T-helper 17 cell (primary cell): ENCODE measurements at places on chromosomes 1 and 21.

DNA sequence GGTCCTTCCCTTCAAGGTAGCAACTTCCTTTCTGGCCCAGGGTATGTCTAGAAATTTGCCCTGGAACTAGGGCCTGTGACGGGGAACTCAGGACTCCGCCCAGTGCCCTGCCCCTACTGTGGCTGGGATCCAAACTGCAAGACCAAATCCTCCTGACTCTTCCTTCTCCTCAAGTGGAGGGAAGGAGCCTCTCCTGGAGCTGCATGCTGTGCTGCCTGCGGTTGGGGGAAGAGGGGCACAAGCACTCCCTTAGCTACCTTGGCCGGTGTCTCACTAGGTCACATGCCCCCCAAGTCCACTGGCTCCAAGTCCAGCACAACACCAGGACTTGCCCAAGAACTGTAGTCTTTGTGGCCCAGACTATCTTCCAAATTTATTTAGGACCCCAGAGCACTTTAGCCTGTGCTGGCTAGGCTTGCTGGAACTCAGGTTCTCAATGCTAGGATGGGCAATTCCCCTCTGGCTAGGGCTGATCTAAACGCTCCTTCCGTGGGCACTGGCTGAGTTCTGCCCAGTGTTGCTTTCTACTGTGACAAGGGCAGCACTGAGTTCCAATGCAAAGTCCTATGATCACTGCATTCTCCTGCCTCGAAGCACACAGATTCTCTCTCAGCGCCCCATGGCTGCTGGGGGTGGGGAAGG, 12.2 kb downstream of the ADSS2 start:
- H3K36me3 ChIP-seq, result peaks cover 3% of the 10 kb centered on the region
- H3K27me3 ChIP-seq, result no peaks in the 10 kb centered on the region
- no peak overlapping the region for H3K27ac ChIP-seq
- H3K4me3 ChIP-seq, result peak overlapping the region; percentile 63

- peaks cover 33% of the 10 kb centered on the region for H3K27me3 ChIP-seq
- H3K4me1 ChIP-seq, result no peaks in the 10 kb centered on the region
- no peak overlapping the region for H3K27ac ChIP-seq
- no peak overlapping the region for H3K4me3 ChIP-seq
- no peak for DNase-seq
Observed at GRCh38 chr1:110538921-110539320, 19.9 kb upstream of the KCNA10 start.

GRCh38 chr21:29350246-29350779, 51.6 kb downstream of the BACH1 start:
- H3K4me1 ChIP-seq, result peaks cover 13% of the 10 kb centered on the region
- H3K27ac ChIP-seq, result peak overlapping the region; percentile 45
- DNase-seq, result no peak

- no peak overlapping the region for H3K27ac ChIP-seq
- H3K4me3 ChIP-seq, result no peak overlapping the region
- DNase-seq, result no peak
- peaks cover 8% of the 10 kb centered on the region for H3K4me1 ChIP-seq
- H3K27me3 ChIP-seq, result no peaks in the 10 kb centered on the region
Observed at GRCh38 chr1:204571128-204571527, 54.9 kb downstream of the MDM4 start.

DNA sequence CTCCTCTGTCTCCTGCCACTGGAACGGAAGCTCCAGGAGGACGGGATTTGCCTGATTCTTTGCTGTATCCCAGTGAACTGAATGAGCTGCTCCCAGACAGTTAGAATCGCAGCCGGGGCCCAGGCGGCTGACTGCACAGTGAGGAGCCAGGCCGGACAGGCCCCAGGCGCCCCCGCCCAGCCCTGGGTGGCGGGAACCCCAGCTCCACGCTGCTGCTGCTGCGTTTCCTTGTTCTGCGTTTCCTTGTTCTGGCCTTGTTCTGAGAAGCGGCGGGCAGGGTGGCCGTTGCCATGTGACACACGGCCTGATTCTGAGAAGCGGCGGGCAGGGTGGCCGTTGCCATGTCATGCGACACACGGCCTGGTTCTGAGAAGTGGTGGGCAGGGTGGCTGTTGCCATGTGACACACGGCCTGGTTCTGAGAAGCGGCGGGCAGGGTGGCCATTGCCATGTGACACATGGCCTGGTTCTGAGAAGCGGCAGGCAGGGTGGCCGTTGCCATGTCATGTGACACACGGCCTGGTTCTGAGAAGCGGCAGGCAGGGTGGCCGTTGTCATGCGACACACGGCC, 56.2 kb downstream of the SLC37A1 start:
- H3K4me1 ChIP-seq, result peaks cover 9% of the 10 kb centered on the region
- peak; percentile 7 for DNase-seq
- no peak overlapping the region for H3K27ac ChIP-seq

DNA sequence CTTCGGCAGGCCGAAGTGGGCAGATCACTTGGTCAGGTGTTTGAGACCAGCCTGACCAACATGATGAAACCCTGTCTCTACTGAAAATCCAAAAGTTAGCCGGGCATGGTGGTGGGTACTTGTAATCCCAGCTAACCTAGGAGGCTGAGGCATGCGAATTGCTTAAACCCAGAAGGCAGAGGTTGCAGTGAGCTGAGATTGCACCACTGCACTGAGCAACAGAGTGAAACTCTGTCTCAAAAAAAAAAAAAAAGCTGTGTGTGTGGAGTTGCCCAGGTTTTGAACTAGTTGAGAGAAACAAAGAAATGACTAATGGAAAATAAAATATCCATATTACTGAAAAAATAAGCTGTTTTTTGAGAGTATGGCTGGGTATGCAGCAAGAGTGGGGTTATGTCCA, 100.2 kb downstream of the GTF2B start:
- peaks cover 11% of the 10 kb centered on the region for H3K4me1 ChIP-seq
- no peak overlapping the region for H3K27ac ChIP-seq
- no peaks in the 10 kb centered on the region for H3K27me3 ChIP-seq
- no peak for DNase-seq
- peaks cover 10% of the 10 kb centered on the region for H3K36me3 ChIP-seq
- no peak overlapping the region for H3K4me3 ChIP-seq

DNA sequence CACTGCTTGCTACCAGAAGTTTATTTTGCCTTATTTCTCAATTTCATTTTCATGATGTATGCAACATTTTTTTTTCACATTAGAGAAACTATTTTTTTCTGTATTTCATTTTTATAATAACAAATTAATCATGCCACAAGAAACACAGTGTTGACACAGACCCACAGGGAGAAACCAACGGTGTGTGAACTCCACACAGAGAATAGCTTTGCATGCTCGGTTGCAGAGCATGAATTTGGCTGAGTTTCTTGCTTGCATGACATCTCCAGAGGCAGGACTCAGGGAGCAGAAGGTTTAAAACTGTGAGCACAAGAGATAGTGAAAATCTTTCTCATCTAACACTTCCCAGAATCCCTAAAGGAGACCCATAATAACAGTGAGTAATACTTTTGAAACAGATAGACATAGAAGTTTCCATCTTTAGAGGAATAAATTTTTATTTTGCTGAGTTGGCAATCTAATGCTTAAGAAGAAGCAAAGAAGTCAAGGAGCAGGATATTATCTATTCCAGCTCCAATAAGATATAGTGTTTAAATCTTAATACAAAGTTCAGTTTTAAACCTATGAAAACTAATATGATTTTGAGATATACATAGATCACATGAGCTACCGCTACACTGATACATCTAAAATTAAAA, 890.9 kb downstream of the MRPL39 start:
- no peak overlapping the region for H3K4me3 ChIP-seq
- no peak overlapping the region for H3K27ac ChIP-seq
- no peaks in the 10 kb centered on the region for H3K27me3 ChIP-seq
- no peaks in the 10 kb centered on the region for H3K4me1 ChIP-seq
- DNase-seq, result no peak

- no peaks in the 10 kb centered on the region for H3K36me3 ChIP-seq
- no peak overlapping the region for H3K4me3 ChIP-seq
- H3K27ac ChIP-seq, result peak overlapping the region; percentile 21
- H3K27me3 ChIP-seq, result no peaks in the 10 kb centered on the region
Observed at GRCh38 chr21:33980276-33980916, 64.8 kb upstream of the ATP5PO start.

DNA sequence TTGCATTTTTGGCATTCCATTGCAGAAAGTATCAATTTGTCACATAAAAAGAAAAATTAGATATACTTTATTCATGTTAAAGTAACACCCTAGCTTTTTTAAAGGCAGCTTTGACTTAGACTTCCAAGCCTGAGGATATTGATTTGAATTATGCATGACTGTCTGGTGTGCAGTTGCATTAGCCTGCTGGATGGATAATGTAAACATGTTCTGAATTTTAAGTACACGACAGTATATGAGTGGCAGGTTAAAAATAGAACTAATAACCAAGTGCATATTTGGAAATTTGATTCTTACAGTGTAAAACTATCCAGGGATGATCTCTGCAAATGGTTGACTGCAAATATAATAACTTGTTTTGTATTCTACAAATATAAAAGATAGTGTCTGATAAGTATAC, 124.0 kb downstream of the SYT14 start:
- no peaks in the 10 kb centered on the region for H3K36me3 ChIP-seq
- no peak overlapping the region for H3K27ac ChIP-seq
- H3K4me1 ChIP-seq, result no peaks in the 10 kb centered on the region
- H3K4me3 ChIP-seq, result no peak overlapping the region
- DNase-seq, result no peak
- H3K27me3 ChIP-seq, result peaks cover 12% of the 10 kb centered on the region

DNA sequence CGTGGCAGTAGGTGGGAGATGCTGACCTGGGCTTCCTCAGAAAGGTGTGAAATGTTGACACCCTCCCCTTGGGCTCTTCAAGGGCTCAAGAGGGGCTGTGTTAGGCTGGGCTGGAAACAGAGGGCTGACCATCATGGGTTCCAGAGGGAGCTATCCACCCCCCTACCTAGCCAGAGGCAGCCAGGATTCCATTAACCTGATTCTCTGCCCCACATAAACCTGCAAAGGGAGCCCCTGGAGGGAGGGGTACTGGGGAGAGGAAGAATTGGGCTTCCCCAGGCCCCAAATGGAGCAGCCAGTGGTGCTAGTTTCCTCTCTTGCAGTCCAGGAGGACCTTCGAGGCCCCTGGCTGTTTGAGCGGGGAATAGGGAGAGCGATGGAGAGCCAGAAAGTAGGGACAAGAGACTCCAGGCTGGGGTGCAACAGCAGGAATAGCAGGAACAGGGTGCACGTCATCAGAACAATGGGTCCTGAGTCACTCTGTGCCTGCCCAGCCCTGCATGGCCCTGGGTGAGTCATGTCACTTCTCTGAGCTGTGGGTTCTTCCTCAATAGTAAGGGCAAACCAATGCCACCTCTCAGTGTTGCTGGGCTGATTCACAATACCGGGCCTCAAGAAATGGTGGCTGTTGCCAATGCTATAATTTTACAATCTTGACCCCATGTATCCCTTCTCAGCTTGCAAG, 121.2 kb downstream of the EPHB2 start:
- DNase-seq, result no peak
- no peak overlapping the region for H3K4me3 ChIP-seq
- no peaks in the 10 kb centered on the region for H3K36me3 ChIP-seq
- no peaks in the 10 kb centered on the region for H3K4me1 ChIP-seq

- no peaks in the 10 kb centered on the region for H3K27me3 ChIP-seq
- H3K4me3 ChIP-seq, result peak within 1 kb of the TSS; percentile 98
- H3K36me3 ChIP-seq, result peaks cover 4% of the 10 kb centered on the region
- peaks cover 25% of the 10 kb centered on the region for H3K4me1 ChIP-seq
- H3K27ac ChIP-seq, result peak within 1 kb of the TSS; percentile 95
Observed at GRCh38 chr21:41425954-41426675, at the start of gene MX1. Gene MX1 (plus strand): TSS chr21:41426239. CDS start chr21:41432071, 5,832 bp downstream.

DNA sequence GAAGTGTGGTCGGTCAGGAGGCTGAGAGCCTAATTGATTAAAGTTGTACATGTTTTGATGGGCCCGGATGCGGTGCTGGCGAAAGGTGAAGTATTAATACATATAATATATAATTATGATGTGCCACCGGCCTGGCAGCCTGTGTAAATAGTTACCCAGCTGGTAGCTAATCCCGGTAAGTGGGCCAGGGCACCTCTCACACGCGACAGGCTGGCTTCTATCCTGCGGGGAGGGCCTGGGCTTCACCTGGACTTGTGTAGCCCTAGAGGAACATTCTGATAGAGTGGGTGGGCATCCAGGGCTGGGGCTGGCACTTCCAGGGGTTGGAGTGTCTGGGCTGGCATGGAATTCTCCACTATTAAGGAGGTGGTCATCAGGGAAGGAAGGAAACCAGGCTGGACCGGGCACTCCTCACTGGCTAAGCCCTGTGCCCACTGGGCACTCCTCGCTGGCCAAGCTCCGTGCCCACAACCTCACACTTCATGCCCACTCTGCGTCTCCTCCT, 48.3 kb downstream of the IGSF21 start:
- H3K36me3 ChIP-seq, result no peaks in the 10 kb centered on the region
- no peak for DNase-seq
- peaks cover 3% of the 10 kb centered on the region for H3K4me1 ChIP-seq
- peaks cover 21% of the 10 kb centered on the region for H3K27me3 ChIP-seq
- no peak overlapping the region for H3K27ac ChIP-seq

DNA sequence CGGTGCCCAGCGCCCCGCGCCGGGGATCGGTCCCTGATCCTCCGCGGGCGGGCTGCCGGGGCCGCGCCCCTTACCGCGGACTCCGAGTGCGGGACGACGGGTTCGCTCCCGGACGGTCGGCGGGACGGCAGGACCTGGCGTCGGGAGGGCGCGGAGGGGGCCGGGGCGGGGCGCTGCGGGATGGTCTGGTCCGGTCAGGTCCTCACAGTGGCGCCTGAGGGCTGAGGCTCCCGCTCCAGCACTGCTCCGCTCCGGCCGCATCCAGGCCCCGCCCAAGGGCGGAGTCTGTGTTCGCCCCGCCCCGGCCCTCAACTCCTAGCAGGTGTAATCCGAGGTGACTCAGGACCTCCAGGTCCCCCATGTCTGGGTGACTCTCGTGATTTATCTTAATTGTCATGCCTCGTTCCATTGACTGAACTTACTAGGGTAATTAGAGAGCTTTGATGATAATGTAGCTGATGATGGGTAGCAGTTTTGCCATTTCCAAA, at the start of gene RAB3B:
RAB3B (minus strand) TSS at position 223 of the 488 bp plus-strand sequence. CDS start 13,583 bp downstream, outside the sequence.
- H3K36me3 ChIP-seq, result peaks cover 2% of the 10 kb centered on the region
- H3K4me3 ChIP-seq, result peak within 1 kb of the TSS; percentile 91
- H3K27ac ChIP-seq, result peak within 1 kb of the TSS; percentile 3
- peak; percentile 54 for DNase-seq
- peaks cover 42% of the 10 kb centered on the region for H3K27me3 ChIP-seq

DNA sequence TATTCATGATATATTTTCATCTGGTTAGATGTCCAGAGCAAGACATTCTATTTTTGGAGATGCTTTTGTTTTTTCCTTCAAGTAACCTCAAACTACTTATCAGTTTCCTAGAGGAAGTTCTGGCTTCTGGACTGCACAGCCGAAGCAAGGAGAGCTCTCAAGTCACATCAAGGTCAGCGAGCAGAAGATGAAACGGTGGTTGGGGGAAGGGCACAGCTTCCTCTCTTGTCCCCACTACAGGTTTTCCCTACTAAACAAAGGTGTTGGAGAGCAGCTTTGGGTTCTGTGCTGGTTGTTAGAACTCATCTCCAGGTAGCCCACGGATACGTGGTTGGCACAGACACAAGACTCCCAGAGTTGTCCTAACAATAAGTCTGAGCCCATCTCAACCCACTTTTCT, 5.1 kb upstream of the PLEKHO1 start:
- no peak for DNase-seq
- H3K27me3 ChIP-seq, result no peaks in the 10 kb centered on the region
- no peaks in the 10 kb centered on the region for H3K36me3 ChIP-seq
- H3K4me3 ChIP-seq, result no peak overlapping the region
- H3K27ac ChIP-seq, result peak overlapping the region; percentile 74

GRCh38 chr1:31627930-31628559, 10.6 kb downstream of the HCRTR1 start:
- peaks cover 5% of the 10 kb centered on the region for H3K36me3 ChIP-seq
- H3K4me3 ChIP-seq, result no peak overlapping the region
- DNase-seq, result no peak
- H3K4me1 ChIP-seq, result peaks cover 15% of the 10 kb centered on the region
- no peaks in the 10 kb centered on the region for H3K27me3 ChIP-seq

- no peak for DNase-seq
- peaks cover 4% of the 10 kb centered on the region for H3K27me3 ChIP-seq
- H3K36me3 ChIP-seq, result peaks cover 3% of the 10 kb centered on the region
Observed at GRCh38 chr21:34266351-34266750, 97.5 kb upstream of the KCNE2 start.
